ENCODE measurements at places on chromosomes 2 and 18.
A peak's percentile ranks its signal among the peaks of the same experiment; 100 is the strongest.

DNA sequence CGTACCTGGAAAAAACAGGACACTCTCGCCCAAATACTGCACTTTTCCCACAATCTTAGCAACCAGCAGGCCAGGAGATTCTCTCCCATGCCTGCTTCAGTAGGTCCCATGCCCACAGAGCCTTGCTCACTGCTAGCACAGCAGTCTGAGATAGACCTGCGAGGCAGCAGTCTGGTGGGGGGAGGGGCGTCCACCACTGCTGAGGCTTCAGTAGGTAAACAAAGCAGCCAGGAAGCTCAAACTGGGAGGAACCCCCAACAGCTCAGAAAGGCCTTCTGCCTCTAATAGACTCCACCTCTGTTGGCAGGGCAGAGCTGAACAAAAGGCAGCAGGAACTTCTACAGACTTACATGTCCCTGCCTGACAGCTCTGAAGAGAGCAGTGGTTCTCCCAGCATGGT, 1202.8 kb upstream of the ACVR2A start:
- DNase-seq = no peak

DNA sequence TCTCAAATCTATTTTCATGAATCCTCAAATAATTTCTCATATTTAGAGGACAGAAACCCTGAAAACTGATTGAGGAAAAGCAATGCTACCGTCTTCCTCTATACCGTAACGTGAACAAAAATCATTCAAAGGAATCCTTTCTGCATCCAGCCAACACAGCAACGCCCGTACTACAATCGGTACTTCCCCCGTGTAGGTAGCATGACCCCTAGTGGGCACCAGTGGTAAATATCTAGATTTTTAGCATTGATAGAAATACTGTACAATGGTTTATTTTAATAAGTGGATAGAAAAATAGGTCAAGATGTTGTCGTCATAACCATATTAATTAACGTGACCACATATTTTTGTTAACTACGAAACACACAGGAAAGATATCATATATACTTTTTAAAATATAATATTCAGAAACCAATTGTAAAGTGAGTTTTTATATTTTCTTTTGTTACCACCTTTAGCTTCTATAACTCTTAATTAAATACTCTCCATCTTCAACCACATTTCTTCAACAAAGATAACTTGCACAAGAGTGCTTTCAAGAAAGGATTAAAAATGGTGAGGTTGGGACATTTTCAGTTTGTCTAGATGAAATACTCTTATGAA, 194.1 kb downstream of the SS18 start:
- peak; percentile 39 for DNase-seq

GRCh38 chr2:237121321-237121720, 35.6 kb downstream of the COPS8 start:
- no peak for DNase-seq

DNA sequence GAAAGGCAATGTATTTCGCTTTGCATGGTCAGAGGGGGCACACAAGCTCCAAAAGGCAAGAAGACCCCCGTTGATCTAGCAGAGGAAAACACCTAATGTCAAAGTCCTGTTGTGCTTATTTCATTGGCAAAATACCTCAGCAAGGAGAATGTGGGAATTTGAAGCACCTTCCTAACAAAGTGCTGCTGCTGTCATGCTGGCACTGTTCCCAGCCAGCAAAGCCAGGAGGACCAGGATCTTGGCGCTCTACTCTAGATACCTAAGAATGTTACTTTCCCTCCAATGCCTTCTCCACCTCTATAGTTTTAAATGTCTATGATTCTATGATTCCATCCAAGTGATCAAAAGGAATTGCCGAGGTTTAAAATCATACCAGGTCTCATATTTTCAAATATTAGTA, 867.9 kb upstream of the POU3F3 start:
- DNase-seq = peak; percentile 21

GRCh38 chr2:128690431-128690830, 371.8 kb upstream of the HS6ST1 start:
- no peak for DNase-seq

GRCh38 chr18:45837283-45838070, 12.0 kb downstream of the SIGLEC15 start:
- no peak for DNase-seq

DNA sequence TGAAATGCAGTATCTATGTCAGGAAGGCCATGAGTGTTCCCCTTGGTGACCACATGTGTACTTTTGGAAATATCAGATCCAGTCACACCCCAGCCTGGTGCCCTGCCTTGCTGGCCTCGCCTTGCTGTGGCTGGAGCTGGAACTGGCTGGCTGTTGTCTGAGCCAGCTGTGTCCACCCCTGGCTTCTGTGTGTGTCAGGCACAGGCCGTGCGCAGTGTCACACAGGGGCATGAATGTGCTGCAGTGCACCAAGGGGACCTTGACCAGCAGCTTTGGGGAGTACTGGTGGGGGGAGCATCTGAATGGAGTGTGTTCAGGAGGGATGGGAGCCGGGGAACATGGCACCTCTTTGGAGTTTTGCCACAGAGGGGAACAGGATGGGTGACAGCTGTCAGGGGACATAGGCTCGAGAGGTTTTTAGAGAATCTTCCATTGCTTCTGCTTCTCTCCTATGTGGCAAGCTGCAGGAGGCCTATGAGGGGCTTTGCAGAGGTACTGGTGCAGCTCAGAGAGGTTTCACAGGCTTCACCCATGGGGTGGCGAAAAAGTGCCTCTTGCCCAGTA, 44.7 kb upstream of the FAHD2A start:
- DNase-seq = no peak

GRCh38 chr2:60158262-60158661, 395.2 kb downstream of the BCL11A start:
- no peak for DNase-seq

DNA sequence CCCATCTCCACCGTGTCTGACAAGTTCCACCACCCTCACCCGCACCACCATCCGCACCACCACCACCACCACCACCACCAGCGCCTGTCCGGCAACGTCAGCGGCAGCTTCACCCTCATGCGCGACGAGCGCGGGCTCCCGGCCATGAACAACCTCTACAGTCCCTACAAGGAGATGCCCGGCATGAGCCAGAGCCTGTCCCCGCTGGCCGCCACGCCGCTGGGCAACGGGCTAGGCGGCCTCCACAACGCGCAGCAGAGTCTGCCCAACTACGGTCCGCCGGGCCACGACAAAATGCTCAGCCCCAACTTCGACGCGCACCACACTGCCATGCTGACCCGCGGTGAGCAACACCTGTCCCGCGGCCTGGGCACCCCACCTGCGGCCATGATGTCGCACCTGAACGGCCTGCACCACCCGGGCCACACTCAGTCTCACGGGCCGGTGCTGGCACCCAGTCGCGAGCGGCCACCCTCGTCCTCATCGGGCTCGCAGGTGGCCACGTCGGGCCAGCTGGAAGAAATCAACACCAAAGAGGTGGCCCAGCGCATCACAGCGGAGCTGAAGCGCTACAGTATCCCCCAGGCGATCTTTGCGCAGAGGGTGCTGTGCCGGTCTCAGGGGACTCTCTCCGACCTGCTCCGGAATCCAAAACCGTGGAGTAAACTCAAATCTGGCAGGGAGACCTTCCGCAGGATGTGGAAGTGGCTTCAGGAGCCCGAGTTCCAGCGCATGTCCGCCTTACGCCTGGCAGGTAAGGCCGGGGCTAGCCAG, 1.2 kb downstream of the ONECUT2 start:
- peak; percentile 47 for DNase-seq

DNA sequence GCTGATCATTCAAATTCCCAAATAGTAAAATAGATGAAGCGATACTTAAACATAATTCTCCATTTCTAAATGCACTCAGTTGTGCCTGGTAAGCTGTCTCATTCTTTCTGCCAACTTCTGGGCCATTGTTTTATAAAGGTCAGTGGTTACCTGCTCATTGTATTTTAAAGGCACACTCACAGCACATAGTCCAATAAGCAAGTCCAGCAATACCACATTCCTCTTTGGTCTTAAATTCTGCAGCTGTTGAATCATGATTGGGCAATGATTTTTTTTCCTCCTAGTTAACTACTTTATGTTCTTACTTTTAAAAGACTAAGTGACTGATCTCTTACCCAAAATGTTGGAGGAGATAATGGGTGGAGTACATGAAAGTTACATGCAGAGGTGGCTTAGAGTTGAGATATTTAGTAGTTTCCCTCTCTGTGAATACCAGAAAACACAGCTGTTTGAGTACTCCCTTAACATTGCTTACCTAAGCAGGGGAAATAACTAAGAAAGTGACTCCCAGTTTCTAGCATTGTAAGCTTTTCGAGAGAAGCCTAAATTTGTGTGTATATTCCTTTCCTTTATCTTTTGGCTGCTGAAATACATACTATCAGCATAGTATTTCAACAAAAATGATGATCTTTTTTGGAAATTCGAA, 220.7 kb downstream of the CAMKMT start:
- DNase-seq = no peak

DNA sequence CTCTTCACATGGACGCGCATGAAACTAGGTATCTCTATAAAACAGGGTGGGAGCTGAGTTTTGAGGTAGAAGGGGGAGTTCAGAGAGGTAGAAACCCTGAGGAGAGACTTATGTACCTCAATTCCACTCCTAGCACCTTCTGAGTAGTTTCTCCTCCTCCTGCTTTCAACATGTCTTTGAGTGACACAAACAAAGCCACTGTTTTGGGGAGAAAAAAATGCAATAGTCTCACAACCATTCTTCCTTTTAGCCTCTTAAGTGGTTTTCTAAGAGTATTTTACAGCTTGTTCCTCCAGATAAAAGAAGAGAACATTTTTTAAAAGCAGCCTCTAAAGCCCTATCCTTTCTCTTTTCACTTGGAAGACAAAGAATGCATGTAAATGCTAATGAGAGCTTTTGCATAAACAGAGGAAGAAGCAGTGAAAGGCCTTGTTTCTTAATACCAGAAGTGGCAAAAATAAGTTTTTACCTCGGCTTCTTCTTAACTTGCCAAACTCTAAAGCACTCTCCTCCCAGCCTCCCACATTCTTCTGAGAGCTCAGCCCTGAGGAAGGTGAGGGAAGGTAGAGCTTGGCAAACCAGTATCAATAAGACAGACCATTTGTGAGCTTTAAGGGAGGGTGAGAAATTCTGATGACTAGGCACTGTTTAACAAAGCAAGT, 1304.4 kb upstream of the ACVR2A start:
- DNase-seq = no peak

- DNase-seq = no peak
These were observed 67.5 kb upstream of the SLC38A11 start for GRCh38 chr2:165022781-165023180.

- no peak for DNase-seq
These were observed 84.5 kb downstream of the ZBTB7C start for GRCh38 chr18:48324651-48325050.

GRCh38 chr18:48886520-48887293, 64.1 kb downstream of the SMAD7 start:
- no peak for DNase-seq

- DNase-seq = peak; percentile 44
These were observed 165.9 kb upstream of the ID2 start for GRCh38 chr2:8515864-8516533.

DNA sequence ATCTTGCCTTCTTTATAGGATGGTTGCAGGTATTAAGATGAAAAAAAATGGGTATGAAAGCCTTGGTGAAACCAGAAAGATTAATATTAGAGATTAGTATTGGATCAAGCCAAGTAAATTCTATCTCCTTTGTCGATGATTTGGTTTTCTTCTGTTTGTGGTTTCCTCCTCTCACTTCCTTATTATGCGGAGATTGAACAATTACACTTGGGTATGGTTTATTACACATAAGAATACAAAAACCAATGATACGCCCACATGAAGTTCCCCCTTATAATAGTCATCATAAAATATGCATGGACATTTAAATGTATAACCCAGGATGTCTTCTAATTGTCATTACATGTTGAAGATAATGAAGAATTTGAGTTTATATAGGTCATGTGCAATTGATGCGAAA, 4.9 kb downstream of the LTBP1 start:
- no peak for DNase-seq

- DNase-seq = peak; percentile 91
These were observed 25.2 kb upstream of the RGPD4 start for GRCh38 chr2:107801498-107801897.

All from NCI-H1105 treated with DMSO at 0.1 percent for 48 hours (cell line).